RWPE2 (cell line): ENCODE measurements at places on chromosomes 13 and 19.

GRCh38 chr19:32711747-32712146 lies 7.8 kb upstream of the TDRD12 start:
- no peak for DNase-seq

DNA sequence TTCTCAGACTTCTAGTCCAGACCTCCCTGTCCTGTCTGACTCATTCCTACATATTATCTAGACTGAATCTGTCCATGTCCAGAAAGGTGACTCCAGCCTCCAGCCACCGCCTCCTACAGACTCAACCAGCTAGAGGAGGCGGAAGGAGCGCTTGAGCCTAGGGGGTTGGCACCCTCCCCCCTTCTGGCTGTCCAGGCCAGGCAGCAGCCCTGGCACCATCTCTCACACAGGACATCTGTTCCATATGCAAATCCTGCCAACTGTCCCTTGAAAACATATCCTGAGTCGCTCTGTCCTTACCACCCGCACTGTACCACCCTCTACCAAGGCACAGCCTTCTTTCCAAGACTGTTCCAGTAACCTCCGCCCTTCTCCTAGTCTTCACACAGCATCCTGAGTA lies 150.7 kb upstream of the WASF3 start:
- no peak for DNase-seq

GRCh38 chr19:4016486-4016885 lies 8.9 kb downstream of the PIAS4 start:
- no peak for DNase-seq

DNA sequence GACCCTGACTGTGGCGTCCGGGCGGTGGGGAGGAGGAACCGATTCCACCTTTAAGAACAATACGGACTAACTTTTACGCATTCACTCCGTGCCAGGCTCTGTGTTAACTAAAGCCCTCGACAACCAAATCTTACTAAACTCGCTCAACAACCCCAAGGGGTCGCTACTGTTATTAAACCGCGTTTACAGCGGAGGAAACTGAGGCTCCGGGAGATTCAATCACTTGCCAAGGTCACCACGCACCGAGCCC lies 1.2 kb downstream of the SAMD1 start:
- DNase-seq = no peak

- DNase-seq = no peak
These were observed 65.2 kb downstream of the DPRX start for GRCh38 chr19:53696951-53697350.

DNA sequence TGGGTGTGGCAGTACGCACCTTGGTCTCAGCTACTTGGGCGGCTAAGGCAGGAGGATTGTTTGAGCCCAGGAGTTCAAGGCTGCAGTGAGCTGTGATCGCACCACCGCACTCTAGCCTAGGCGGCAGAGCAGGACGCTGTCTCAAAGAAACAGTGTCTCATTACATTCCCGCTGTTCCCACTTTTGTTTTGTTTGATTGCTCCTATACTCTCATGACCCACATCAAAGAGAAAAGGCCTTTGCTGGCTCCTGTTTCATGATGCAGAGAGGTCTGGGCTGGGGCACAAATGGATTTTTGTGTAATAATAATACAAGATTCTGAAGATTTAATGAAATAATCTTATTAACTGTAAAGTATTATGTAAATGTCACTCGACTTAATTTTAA lies 85.7 kb downstream of the LACC1 start:
- DNase-seq = no peak

GRCh38 chr19:3868770-3869456 lies at the start of gene ZFR2:
Gene ZFR2, minus strand, starts transcription at chr19:3869038. Its CDS starts 21 bp downstream, at chr19:3869017.
- DNase-seq = no peak

GRCh38 chr13:95182570-95183265 lies 118.5 kb downstream of the ABCC4 start:
- DNase-seq = no peak

- no peak for DNase-seq
These were observed 485 bp upstream of the ZNF845 start for GRCh38 chr19:53333066-53333462.

DNA sequence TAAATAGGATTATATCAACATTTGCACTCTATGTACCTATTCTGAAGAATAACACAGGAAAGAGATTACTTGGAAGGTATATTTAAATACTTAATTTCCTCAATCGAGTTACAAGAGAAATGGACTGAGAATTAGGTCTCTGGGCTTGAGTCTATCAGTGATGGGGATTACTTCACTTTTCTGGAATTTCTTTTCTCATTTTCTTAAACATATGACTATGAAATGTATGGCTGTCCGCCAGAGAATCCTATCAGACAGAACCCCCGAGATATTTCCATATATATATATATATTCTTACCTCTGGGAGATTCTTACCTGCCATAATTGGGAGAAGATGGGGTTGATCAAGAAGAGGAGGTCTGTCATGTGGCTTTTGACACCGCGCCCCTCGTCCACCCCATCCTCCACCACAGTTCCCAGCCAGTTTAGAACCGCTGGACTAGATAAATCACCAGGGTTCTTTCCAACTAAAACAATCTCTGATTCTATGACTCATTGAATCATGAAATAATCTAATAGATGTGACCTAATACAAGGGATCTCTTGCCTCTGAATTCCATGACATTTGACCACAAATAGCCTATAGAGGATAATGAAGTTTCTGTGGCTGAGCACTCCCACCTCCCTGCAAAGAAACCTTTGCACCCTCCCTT lies 231.3 kb downstream of the TBC1D4 start:
- no peak for DNase-seq

DNA sequence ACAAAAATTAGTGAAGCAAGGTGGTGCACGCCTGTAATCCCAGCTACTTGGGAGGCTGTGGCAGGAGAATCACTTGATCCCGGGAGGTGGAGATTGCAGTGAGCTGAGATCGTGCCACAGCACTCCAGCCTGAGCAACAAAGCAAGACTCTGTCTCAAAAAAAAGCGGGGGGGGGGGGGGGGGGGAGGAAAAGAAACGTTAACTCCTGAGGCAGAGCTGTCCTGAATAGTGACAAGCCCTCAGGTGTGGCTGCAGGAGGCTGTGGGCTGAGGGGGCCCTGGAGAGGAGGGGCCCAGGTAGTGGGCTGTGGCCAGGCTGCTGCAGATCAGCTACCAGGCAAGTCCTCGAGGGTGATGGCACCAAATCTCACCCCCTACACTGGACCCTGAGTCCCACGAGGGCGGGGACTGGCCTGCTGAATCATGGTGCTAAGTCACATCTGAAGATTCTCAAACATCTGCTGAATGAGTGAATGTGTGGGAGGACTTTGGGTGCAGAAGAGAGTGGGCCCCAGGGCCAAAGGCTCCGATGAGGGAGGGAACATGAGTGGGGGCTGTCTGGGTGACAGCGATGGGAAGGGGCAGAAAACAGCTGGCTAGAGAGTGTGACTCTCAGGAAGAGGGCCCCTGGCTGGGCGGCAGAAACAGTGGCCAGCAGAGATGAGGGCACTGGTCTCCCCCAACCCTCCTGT lies 24.6 kb upstream of the ATP1A3 start:
- no peak for DNase-seq

- no peak for DNase-seq
These were observed 40.6 kb downstream of the DCLK1 start for GRCh38 chr13:36090592-36090991.

GRCh38 chr19:32387701-32388392 lies 17.7 kb upstream of the DPY19L3 start:
- no peak for DNase-seq

DNA sequence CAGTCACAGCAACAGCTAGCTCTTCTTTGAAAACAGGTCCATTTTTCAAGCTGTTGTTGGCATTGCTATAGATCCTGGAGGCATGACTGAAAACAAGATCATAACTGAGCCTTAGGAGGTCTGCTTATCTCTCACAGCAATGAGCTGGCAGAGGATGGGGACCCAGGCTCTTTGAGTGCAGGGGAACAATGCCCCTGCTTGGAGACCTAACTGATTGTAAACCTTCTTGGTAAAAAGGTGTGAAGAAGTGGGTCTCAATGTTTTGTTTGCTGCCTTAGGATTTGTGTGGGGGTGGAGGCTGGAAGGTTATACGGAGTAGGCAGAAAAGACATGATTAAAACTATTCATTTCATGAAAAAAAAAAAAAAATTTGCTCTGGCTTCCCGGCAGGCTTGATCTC lies 94.6 kb downstream of the EFNB2 start:
- no peak for DNase-seq

DNA sequence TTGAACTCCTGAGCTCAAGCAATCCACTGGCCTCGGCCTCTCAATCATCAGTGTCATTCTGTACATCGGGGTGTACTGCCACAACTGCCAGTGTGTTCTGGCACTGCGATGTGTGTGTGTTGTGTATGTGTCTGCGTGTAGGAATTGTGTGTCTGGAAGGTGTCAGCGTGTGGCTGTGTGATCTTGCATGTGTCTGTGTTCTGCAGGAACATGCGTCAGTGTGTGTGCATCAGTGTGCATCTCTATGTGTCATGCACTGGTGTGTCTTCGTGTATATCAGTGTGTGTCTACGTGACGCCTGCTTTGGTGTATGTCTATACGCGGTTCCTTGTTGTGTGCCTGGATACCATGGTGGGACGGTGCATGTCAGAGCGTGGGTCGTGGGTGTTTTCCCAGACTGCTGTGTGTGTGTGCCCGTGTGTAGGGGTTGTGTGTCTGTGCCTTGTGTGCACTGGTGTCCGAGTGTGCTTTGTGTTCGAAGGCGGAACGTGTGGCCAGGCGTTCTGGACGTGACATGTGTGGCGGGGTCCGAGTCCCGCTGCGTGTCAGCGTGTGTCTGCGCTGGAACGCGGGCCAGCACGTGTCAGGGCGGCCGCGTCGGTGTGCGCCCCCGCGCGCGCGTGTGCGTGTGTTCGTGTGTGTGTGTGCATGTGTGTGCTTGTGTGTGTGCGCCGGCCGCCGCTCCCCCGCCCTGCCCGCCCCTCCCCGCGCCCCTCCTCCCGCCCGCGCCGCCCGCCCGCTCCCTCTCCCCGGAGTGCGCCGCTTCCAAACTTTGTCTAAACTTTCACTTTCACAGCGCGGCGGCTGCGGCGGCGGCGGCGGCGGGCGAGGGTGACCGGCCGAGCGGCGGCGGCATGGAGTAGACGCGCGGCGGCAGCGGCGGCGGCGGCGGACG lies at the start of gene NFIX:
NFIX (plus strand) TSS at position 775 of the 895 bp plus-strand sequence. CDS start 363 bp downstream, outside the sequence.
- no peak for DNase-seq

GRCh38 chr19:21617740-21618339 lies 112.4 kb downstream of the ZNF429 start:
- DNase-seq = no peak

GRCh38 chr13:70662231-70662940 lies 554.1 kb upstream of the KLHL1 start:
- no peak for DNase-seq

DNA sequence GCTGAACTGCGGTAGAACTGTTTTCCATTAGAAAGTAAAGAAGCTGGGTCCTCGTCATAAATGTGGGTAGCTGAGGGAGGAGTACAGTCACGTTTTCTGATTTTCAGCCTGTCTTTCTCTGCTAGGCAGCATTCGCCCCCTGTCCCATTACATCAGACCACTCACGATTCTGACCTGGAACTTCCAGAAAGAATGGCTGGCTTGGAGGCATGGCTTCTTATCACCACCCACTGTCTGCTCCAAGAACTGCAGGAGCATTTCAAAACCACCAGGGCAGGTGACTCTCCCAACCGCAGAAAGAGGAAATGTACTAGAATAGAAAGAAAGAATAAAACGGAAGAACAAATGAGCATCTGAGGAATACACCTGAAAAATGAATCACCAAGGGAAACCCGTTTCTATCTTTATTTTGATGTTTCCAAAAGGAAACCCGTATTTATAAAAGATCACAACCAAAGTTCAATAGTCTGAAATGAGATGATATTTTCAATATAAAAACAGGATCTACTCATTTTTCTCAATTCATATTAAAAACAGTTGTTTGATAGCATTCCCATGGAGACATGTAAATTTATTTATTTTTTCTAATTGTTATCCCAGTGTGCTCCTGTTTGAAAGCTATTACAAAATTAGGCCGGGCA lies 22.1 kb upstream of the POMP start:
- no peak for DNase-seq

- DNase-seq = no peak
These were observed 637.6 kb upstream of the ARGLU1 start for GRCh38 chr13:107205318-107206104.

- no peak for DNase-seq
These were observed 10.3 kb upstream of the RNF113B start for GRCh38 chr13:98187155-98187964.

DNA sequence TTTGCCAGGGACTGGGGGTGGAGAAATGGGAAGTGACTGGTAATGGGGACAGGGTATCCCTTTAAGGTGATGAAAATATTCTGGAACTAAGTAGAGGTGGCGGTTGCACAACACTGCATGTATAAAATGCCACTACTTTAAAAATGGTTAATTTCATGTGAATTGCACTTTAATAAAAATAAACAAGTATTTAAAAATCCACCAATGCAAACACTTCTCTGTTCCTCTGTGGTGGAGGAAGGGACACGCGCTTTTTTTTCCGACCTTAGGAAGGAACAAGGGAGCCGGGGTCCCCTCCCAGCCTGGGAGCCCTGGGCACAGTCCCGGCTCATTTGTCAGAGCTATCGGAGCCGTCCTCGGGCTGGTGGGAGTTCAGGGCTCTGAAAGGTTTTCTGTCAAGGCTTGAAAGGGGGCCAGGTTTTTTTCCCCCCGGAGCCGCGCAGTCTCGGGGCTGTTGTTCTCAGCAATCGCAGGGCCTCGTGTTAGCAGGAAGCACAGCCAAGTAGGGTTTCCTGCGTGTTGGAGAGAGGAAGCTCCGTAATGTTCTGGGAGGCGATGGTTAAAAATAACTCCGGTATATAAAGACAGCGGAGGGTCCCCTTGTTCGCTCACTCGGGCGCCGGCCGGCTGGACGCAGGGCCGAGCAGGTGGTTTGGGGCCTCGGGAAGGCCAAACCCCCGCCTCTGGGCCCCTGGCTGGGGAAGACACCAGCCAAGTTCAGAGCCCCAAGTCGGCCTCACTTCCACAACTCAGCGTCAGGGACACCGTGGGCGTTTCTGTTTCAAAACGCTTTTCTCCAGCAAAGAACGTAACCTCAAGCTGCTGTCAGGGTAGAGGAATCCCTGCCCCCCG lies 41.2 kb upstream of the KLF2 start:
- DNase-seq = no peak

DNA sequence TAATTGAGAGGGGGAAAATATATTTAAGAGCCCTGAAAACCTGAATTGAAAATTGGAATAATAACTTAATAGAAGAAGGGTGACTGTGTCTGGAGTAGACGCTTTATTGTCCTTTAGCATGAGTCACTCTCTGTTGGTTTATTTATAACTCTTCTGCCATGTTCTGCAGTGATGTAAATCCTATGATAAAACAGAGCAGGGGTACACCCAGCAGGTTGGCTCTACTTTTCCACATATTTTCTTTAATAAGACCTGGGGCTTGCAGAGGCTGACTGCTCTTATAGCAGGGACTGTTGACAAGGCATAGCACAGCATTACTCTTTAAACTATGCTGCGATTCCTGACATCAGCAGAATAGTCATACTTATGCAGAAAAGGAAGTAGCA lies 389.9 kb upstream of the PCDH9 start:
- DNase-seq = no peak
